HEK293T (cell line): ENCODE measurements at places on chromosomes 5 and 9.

DNA sequence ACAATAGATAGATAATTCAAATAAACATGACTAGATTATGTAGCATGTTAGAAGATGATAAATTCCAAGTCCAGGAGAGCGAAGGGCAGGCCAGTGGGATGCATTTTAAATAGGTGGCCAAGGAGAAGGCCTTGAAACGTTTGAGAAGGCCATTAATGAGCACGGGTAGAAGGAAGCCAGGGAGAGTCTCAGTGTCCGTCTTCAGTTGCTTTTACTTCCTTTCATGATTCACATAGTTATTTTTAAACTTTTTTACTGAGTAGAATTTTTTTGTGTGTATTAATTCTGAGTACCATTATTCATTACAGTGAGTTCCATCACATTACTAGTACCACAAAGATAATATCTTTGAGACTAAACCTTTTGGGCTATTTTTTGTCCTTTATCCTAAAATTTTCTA lies 259.2 kb downstream of the ARRDC3 start:
- no peak for DNase-seq

DNA sequence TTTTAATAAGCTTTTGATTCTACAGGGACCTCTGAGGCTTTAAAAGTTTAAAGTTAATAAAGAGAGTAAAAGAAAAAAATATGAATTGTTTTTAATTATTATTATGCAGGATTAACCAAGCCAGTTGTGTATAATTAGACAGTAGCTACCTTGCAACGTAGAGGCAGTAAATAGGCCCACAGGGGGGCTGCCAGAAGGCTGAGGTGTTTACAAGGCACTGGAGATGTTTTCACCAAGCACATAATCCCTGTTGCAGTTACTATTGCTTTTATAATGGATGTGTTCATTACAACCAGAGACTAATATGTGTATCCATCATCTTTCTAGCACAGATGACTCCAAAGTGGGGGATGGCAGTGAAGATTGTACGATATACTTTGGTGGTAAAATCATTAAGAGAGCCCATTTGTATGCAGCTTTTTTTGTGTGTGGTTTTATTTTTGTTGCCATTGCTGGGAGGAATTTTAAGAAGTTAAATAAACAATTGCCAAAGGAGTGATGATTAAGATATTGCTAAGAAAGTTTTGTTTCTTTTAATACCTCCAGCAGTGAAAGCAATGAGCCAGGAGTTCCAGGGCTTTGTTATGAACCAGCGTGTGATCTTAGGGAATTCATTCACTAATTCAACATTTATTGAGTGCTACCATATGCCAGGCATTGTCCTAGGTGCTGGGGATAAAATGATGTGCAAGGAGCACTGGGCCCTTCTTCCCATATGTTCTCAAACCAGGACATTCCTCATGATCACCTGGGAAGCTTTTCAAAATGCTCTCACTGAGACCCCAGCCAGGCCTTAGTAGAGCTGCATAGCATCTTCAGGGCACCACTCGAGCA lies 138.7 kb upstream of the EFNA5 start:
- no peak for DNase-seq

DNA sequence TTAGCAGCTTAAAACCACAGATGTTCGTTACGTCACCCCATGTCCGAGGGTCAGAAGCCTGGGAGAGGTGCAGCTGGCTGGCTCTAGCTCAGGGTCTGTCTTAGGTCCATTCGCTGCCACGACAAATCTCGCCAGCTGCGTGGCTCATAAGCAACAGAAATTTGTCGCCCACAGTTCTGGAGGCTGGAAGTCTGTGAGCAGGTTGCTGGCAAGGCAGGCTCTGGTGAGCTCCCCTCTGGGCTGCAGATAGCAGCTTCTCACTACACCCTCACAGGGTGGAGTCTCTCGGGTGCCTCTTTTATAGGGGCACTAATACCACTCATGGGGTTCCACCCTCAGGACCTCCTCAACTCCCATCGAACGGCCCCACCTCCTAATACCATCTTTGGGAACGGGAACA lies 40.1 kb upstream of the FCN2 start:
- no peak for DNase-seq

DNA sequence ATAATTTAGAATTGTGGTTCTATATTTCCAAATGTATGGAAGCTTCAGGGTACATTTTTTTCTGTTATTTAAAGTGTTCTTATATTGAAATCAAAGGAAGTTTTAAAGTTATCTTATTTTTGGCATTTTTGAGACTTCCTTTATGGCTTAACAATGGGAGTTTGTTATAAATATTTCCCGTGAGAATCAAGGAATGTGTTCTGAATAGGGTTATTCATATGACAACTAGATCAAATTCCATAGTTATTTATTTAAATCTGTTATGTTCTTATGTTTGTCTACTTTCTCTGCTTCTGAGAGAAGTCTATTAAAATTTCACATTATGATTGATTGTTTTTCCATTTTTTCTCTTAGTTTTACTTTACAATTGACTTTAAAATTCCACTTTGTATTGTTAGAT lies 135.1 kb downstream of the ADAMTS16 start:
- DNase-seq: no peak

- DNase-seq: no peak
These were observed 293.0 kb downstream of the SEC61B start for GRCh38 chr9:99515093-99515492.

GRCh38 chr5:56831773-56832172 lies 16.4 kb downstream of the MAP3K1 start:
- DNase-seq: no peak

DNA sequence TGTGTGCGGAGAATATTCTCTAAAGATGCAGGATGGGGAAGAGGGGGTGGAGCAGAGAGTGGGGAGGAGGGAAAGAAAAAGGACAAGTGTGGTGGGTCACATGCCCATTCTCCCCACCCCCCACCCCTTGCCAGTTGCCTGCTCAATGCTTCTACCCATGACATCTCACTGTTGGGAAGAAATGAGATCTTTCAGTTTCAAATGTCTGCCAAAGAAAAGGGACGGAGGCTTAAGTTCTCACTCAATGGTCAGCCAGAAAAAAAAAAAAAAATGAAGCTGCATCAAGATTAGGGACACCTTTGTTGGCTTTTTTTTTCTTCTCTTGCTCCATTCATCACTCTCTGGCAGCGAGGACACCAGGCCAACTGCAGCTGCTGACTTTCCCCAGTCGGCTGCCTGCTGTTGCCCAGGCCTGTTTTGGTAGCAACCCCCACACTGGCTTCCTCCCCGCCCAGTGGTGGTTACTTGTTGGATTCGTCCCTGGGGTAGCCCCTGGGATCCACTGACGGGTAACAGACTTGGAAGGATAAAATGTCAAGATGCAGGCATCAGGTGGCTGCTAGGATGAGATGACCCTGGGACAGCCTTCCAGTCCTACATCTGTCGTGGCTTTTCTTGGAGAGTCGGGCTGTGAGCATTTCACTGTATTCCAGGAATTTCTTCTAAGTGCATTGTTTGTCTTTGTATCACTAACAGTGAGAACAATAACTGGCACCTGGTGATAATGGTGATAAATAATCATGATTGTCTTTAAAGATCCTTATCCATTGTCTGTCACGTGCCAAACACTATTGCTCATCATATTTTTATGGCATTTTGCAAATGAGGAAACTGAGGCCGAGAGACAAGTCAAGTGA lies 9.1 kb downstream of the WWC1 start:
- DNase-seq: no peak
